Glutamatergic neuron (in vitro differentiated cells): ENCODE measurements at places on chromosomes 16 and 17. TPM values are rescaled to one million over a fixed set of nuclear protein-coding genes. Genes with fewer than 3 reads are reported as not detected.

Gene NLRP1
- total RNA-seq = 69.5 TPM

Gene TMEM98
- total RNA-seq = 62.3 TPM

Gene TLCD3B
- 253 TPM for total RNA-seq

Gene GRAP
- total RNA-seq = 0.64 TPM

- no peak overlapping the region for H3K4me3 ChIP-seq
- DNase-seq = no peak
- peaks cover 1% of the 10 kb centered on the region for H3K27me3 ChIP-seq
Observed at GRCh38 chr16:54412777-54413455, 126.3 kb upstream of the IRX3 start.

DNA sequence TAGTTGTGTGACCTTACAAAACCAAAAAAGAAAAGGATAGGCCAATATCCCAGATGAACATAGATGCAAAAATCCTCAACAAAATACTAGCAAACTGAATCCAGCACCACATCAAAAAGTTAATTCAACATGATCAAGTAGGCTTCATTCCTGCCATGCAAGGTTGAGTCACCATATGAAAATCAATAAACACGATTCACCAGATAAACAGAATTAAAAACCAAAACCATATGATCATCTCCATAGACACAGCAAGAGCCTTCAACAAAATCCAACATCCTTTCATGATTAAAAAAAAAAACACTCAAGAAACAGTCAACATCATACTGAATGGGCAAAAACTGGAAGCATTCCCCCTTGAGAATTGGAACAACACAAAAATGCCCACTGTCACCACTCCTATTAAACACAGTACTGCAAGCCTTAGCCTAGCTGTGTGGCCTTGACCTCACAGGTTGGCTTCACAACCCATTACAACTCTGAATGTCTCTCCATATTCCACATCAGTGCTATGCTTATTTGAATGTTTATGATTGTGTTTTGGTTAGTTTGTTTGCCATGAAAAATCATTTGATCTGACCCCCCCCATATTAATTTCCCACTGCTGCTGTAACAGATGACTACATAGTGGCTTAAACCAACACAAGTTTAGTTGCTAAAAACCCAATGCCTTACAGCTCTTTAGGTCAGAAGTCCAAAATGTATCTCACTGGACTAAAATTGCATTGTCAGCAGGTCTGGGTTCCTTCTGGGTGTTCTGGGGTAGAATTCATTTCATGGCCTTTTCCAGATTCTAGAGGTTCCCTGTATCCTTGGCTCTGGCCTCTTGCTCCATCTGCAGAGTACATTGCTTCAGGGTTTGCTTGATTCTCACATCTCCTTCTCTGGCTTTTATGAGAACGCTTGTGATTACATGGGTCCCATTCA lies 257.1 kb upstream of the DYNLRB2 start:
- peaks cover 2% of the 10 kb centered on the region for H3K27me3 ChIP-seq
- H3K36me3 ChIP-seq = no peaks in the 10 kb centered on the region
- no peak overlapping the region for H3K27ac ChIP-seq
- no peaks in the 10 kb centered on the region for H3K4me1 ChIP-seq
- H3K4me3 ChIP-seq = no peak overlapping the region

- H3K4me3 ChIP-seq = no peak overlapping the region
- H3K27me3 ChIP-seq = peaks cover 6% of the 10 kb centered on the region
- H3K36me3 ChIP-seq = no peaks in the 10 kb centered on the region
- H3K4me1 ChIP-seq = no peaks in the 10 kb centered on the region
Observed at GRCh38 chr17:21262259-21262993, 9.2 kb upstream of the NATD1 start.

GRCh38 chr17:15240644-15241043 lies 24.5 kb downstream of the PMP22 start:
- H3K27me3 ChIP-seq = no peaks in the 10 kb centered on the region
- no peaks in the 10 kb centered on the region for H3K36me3 ChIP-seq
- no peak overlapping the region for H3K27ac ChIP-seq
- H3K4me1 ChIP-seq = no peaks in the 10 kb centered on the region

GRCh38 chr16:76574651-76575050 lies 297.4 kb downstream of the CNTNAP4 start:
- no peaks in the 10 kb centered on the region for H3K36me3 ChIP-seq
- DNase-seq = no peak
- no peaks in the 10 kb centered on the region for H3K27me3 ChIP-seq
- no peak overlapping the region for H3K4me3 ChIP-seq

DNA sequence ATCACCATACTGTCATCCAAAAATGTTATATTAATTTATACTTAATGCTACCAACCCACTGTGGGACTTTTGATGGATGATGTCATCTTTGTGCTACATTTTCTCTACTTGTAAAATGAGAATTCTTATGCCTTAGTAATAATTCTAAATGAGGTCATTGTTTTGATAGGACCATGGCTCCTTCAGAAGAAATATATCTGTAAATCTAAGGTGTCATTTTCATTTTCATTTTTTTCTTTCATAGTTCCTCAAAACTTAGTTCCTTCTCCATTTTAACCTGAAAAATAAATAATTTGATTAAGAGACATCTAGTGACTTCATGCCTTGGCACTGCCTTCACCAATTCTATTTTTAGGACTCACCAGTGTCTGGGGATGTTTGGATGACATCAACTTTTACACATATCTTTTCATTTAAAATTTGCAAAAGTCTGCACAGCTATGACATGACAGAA lies 48.7 kb downstream of the GPRC5B start:
- no peak overlapping the region for H3K4me3 ChIP-seq
- no peak overlapping the region for H3K27ac ChIP-seq
- no peak for DNase-seq
- H3K4me1 ChIP-seq = peaks cover 6% of the 10 kb centered on the region
- peaks cover 6% of the 10 kb centered on the region for H3K27me3 ChIP-seq
- H3K36me3 ChIP-seq = no peaks in the 10 kb centered on the region

DNA sequence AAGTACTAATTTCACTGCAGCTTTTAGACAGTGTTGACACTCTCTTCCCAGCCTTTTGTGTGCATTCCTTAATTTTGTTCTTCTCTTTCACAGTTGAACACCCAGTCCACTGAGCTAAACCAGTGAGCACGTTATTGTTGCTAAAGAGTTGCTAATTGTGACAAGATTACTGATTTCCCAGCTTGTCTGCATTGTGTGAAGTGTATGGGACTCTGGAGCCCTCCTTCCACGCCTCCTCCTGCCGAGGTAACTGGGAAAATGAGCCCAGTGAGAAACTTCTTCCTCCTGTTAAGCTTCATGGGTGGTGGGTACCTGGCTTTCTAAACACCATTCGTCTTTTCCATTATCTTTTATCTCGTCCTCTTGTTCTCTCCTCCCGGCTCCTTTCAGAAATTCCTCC lies 29.8 kb upstream of the DNAH17 start:
- H3K4me3 ChIP-seq = no peak overlapping the region
- no peak for DNase-seq

- DNase-seq = no peak
- H3K4me3 ChIP-seq = no peak overlapping the region
- no peaks in the 10 kb centered on the region for H3K36me3 ChIP-seq
- H3K27me3 ChIP-seq = peaks cover 4% of the 10 kb centered on the region
- no peaks in the 10 kb centered on the region for H3K4me1 ChIP-seq
Observed at GRCh38 chr17:45828582-45829133, 16.0 kb upstream of the SPPL2C start.

GRCh38 chr16:85220964-85221731 lies 108.9 kb upstream of the CIBAR2 start:
- peaks cover 43% of the 10 kb centered on the region for H3K4me1 ChIP-seq
- H3K36me3 ChIP-seq = no peaks in the 10 kb centered on the region
- peak; percentile 60 for DNase-seq
- peak overlapping the region; percentile 63 for H3K4me3 ChIP-seq
- peaks cover 8% of the 10 kb centered on the region for H3K27me3 ChIP-seq

- DNase-seq = no peak
- H3K4me3 ChIP-seq = no peak overlapping the region
- H3K27ac ChIP-seq = no peak overlapping the region
- peaks cover 8% of the 10 kb centered on the region for H3K4me1 ChIP-seq
Observed at GRCh38 chr16:89845417-89845816, 17.1 kb downstream of the SPIRE2 start.

- no peak overlapping the region for H3K27ac ChIP-seq
- H3K4me3 ChIP-seq = no peak overlapping the region
- peaks cover 7% of the 10 kb centered on the region for H3K36me3 ChIP-seq
- DNase-seq = no peak
- peaks cover 3% of the 10 kb centered on the region for H3K4me1 ChIP-seq
Observed at GRCh38 chr16:81925016-81925415, 86.3 kb downstream of the SDR42E1 start.

- no peak overlapping the region for H3K4me3 ChIP-seq
- DNase-seq = no peak
- H3K27ac ChIP-seq = no peak overlapping the region
Observed at GRCh38 chr16:31344712-31345111, 10.3 kb upstream of the ITGAX start.

GRCh38 chr16:66658143-66658859 lies 38.2 kb downstream of the CMTM4 start:
- H3K27ac ChIP-seq = no peak overlapping the region
- no peak for DNase-seq
- peaks cover 19% of the 10 kb centered on the region for H3K4me1 ChIP-seq
- peak overlapping the region; percentile 25 for H3K4me3 ChIP-seq

GRCh38 chr17:49357516-49357915 lies 4.5 kb downstream of the ZNF652 start:
- no peak overlapping the region for H3K4me3 ChIP-seq
- no peak overlapping the region for H3K27ac ChIP-seq
- H3K36me3 ChIP-seq = no peaks in the 10 kb centered on the region
- peaks cover 11% of the 10 kb centered on the region for H3K4me1 ChIP-seq
- peaks cover 9% of the 10 kb centered on the region for H3K27me3 ChIP-seq

- DNase-seq = no peak
- no peak overlapping the region for H3K4me3 ChIP-seq
- no peaks in the 10 kb centered on the region for H3K36me3 ChIP-seq
- no peaks in the 10 kb centered on the region for H3K4me1 ChIP-seq
Observed at GRCh38 chr16:72468582-72468981, 296.6 kb upstream of the PMFBP1 start.
